Stimulated activated CD8-positive, alpha-beta memory T cell treated with anti-CD3 and anti-CD28 coated beads, Interleukin-7, amount 100 ng/mL, for 48 hours (primary cell): ENCODE measurements at places on chromosomes 16 and 17.

- DNase-seq, result no peak
Observed at GRCh38 chr17:74442291-74442669, 10.4 kb downstream of the GPRC5C start.

GRCh38 chr16:49439050-49439449 is 65.4 kb downstream of the C16orf78 start:
- no peak for DNase-seq

GRCh38 chr17:51657224-51657623 is 396.9 kb downstream of the UTP18 start:
- no peak for DNase-seq

DNA sequence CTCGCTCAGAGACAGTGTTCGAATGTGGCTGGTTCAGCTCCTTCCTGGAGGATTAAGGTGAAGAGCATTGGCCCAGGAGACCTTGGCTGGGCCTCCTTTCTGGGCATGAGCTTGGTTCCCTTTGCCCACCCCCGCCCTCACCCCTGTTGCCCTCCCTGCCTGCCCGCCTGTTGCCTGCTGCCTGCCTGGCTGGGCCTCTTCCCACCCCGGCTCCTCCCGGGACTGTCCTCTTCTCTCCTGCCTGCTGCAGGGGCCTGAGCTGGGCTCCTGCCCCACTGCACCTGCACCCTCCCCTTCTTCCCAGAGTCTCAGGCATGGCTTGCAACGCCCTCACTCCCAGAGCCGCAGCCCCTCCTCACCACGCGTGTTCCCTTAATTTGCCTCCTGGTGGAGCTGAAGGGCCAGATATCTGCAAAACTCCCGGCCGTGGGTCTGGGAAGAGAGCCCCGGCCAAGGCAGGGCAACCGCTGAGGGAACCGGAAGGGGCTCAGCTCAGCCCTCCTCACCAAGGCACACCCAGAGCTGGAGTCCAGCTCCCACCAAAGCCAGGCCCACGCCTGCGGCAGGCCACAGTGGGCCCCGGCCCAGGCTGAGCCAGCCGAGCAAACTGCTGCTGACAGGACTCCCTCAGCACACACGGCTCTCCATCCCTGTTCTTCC is 31.2 kb downstream of the MNT start:
- no peak for DNase-seq

DNA sequence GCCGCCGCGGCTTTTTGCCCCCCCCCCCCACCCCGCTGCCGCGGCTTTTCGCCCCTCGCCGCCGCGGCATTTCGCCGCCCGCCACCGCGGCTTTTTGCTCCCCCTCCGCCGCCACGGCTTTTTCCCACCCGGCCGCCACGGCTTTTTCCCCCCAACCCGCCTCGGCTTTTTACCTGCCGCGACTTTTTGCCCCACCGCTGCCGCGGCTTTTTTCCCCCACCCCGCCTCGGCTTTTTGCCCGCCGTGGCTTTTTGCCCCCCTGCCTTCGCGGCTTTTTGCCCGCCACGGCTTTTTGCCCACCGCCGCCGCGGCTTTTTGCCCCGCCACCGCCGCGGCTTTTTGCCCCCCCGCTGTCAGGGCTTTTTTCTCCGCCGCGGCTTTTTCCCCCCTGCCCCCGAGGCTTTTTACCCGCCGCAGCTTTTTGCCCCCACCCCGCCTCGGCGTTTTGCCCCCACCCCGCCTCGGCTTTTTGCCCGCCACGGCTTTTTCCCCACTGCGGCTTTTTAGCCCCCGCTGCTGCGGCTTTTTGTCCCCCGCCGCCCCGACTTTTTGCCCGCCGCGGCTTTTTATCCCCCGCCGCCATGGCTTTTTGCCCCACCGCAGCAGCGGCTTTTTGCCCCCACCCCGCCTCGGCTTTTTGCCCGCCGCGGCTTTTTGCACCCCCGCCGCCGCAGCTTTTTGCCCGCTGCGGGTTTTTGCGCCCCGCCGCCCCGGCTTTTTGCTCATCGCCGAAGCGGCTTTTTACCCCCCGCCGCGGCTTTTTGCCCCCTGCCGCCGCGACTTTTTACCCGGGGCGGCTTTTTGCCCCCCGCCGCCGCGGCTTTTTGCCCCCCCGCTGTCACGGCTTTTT is 527.8 kb upstream of the WSB1 start:
- no peak for DNase-seq

DNA sequence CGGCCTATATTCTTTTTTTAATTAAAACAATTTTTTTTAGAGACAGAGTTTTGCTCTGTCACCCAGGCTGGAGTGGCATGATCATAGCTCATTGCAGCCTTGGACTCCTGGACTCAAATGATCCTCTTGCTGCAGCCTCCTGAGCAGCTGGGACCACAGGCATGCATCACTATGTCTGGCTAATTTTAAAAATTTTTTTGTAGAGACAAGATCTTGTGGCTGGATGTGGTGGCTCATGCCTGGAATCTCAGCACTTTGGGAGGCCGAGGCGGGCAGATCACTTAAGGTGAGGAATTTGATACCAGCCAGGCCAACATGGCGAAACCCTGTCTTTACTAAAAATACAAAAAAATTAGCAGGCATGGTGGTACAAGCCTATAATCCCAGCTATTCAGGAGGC is 54.8 kb upstream of the MSI2 start:
- DNase-seq, result no peak

DNA sequence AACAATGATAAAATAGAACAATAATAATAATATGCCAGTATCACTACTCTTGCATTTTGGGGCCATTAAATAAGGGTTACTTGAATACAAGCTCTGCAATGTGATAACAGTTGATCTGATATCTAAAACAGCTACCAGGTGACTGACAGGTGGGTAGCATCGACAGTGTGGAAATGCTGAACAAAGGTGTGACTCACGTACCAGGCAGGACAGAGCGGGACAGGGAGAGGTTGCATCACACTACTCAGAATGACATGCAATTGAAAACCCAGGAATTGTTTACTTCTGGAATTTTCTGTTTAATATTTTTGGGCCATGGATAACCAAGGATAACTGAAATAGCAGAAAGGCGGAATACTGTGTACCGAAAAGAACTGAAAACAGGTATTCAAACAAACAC is 15.8 kb upstream of the ZNF19 start:
- no peak for DNase-seq

DNA sequence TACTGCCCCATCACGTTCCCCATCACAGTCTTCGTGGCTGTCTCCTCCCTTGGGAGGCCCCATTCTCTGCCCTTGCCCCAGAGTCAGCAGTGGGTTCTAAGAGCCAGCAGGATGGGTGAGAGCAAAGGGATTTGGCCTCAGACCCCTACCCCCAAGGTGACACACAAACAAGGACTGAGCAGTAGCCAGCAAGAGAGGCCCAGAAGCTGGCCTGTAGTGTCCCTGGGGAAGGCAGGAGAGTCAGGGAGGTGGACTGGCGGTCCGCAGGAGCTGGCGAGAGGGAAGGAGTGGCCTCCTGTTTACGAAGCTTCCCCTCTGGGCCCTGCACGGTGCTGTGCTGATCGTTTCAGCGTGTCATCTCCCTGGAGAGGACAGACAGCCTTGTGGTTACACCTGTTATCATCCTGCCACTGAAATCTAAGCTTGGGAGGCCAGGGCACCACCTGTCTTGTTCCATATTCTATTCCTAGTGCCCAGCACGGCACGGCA is 8.4 kb downstream of the WDR81 start:
- no peak for DNase-seq

DNA sequence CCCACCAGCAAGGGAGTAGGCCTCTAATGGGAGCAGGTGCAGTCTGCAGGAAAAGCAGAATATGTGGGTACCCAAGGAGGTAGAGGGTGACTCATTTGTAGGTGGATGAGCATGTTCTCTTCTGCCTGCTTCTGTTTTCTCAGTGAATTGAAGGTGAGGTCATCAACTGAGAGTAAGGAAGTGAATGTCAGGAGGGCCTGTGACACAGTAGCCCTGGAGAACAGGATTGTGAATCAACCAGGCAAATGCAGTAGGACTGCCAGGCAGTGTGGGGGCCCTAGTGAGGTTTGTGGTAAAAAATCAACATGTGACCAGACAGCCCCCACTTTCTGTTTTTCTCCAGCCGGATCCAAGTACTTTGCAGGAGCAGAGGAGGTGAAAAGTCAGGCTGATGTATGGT is 150.5 kb upstream of the SOX9 start:
- no peak for DNase-seq

DNA sequence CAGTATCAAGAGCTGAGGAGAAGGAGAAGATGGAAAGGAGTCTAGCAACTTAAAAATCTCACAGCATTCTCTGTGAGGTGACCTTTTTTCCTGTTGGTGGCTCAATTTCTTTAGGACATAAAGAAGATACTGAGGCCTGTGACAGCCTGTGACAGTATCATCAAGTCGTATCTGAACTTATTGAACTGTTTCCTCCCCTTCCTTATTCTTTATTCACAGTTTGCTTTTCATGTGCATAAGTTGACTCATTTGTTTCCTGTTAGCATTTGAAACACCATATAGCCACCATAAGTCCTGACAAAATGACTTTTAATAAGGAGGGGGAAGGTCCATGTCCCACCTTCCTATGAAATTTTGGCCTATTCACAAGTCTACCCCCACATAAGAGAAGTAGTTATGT is 8.9 kb downstream of the UNK start:
- no peak for DNase-seq

- DNase-seq, result no peak
Observed at GRCh38 chr17:1030684-1031532, 34.0 kb downstream of the TIMM22 start.

- no peak for DNase-seq
Observed at GRCh38 chr17:652314-652713, 62.3 kb downstream of the VPS53 start.

DNA sequence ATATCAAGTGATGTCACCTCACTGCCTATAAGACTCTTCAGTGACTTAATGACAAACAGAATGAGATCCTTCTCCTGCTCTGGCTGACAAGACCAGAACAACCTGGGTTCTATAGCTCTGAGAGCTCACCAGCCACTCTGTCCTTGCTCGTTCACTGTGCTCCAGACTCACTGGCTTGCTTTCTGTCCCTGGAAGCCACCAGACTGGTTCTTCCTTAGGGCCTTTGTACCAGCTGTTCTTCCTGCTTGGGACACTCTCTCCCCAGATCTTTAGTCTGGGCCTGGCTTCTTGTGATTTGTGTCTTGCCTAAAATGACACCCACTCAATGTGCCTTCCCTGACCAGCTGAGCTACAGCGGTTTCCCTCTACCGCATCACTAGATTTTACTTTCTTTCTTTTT is 76.1 kb downstream of the FTO start:
- no peak for DNase-seq

DNA sequence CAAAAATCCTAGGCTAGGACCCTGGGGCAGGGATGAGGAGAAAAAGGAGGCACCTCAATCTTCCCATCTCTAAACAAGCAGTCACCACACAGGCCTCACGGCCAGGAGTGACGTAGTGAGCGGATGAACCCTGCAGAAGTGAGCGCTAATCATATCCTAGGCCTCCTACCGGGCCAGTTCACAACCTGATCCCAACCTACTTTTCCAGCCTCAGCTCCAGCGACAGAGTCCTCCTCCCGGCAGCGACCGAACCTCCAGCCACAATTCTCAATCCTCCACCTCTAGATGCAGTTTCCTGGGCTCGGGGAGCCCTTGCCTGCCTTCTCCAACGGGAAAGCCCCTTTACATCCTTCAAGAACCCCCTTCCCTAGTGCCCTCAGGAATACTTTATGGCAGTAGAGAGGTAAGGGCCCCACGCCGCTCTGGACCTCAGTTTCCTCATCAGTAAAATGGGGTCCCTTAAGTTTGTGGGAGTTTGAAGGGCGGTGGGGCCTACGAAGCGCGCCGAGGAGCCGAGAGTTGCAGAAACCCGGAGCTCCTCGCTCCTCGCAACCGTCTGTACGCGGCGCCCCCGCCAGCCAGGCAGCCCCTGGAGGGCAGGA is 1.4 kb downstream of the ZNF668 start:
- no peak for DNase-seq

GRCh38 chr16:70598937-70599503 is 47.3 kb upstream of the IL34 start:
- DNase-seq, result no peak

- DNase-seq, result no peak
Observed at GRCh38 chr17:14557480-14557879, 256.6 kb downstream of the HS3ST3B1 start.
